ENCODE measurements at places on chromosomes 1 and 21. TPM values are rescaled to one million over a fixed set of nuclear protein-coding genes. Genes with fewer than 3 reads are reported as not detected.

The DNASE2B gene
- polyA plus RNA-seq = 0.27 TPM

GRCh38 chr1:161138431-161138830, 6.0 kb upstream of the DEDD start:
- DNase-seq = no peak

DNA sequence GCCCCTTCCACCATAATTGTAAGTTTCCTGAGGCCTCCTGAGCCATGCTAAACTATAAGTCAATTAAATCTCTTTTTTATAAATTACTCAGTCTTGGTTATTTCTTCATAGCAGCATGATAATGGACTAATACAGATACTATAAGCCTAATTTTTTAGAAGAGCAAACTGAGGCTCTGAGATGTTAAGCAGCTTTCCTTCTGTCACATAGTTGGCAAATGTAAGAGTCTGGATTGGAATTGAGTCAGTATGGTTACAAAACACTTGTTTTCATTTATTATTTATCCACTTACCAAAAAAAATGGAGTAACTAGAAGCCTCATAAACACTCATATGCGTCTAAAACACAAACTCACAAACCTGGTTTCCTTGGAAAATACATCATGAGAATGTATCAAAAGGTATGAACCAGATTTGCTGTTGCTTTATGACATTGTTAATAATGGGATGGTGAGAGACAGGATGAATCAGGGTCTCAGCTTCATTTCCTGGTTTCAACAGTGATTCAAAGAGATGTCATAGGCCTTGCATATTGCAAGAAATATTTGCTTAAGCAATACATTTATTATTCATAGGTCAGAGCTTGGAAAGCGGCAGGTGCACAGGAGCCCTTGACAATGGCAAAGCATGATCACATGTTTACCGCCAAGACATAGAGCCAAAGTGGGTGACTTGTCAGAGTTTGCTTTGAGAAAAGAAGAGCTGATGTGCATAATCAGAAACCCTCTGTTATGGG, 221.5 kb downstream of the GRIK1 start:
- no peak for DNase-seq

GRCh38 chr1:36125129-36125991, at the start of gene COL8A2:
TSS of gene COL8A2 (minus strand) at chr1:36125222. CDS start at chr1:36100242, 24,980 bp downstream.
- DNase-seq = peak; percentile 57

DNA sequence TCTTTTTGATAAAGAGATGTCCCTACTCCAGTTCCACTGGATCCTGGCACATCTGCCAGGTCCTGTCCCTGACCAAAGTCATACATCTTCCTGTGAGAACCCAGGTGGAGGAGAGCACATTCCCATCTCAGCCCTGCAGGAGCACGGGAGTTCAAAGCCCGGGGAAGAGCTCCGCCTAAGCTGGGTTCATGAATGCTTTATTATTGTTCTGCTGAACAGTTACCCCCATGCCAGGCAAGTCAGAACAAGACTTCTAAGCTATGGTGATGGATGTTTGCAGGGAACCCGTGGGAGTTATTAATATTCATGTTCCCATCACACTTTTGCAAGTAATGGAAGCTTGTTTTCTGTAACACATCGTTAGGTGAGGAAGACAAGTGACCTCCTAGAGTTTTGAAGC, 62.9 kb downstream of the SEC16B start:
- DNase-seq = no peak

The HLX gene
- 14.9 TPM for polyA plus RNA-seq

The USP16 gene
- 49.4 TPM for polyA plus RNA-seq

The PRDM16 gene
- 0.86 TPM for polyA plus RNA-seq

The YIPF1 gene
- 16.0 TPM for polyA plus RNA-seq

GRCh38 chr1:207417076-207417475, 37.1 kb upstream of the CR2 start:
- no peak for DNase-seq

The SPRR4 gene
- not detected for polyA plus RNA-seq

GRCh38 chr1:214923278-214923915, 159.1 kb upstream of the KCNK2 start:
- no peak for DNase-seq

GRCh38 chr1:182283746-182284544, 107.6 kb downstream of the GLUL start:
- DNase-seq = no peak

The PLXNA2 gene
- polyA plus RNA-seq = 37.7 TPM

DNA sequence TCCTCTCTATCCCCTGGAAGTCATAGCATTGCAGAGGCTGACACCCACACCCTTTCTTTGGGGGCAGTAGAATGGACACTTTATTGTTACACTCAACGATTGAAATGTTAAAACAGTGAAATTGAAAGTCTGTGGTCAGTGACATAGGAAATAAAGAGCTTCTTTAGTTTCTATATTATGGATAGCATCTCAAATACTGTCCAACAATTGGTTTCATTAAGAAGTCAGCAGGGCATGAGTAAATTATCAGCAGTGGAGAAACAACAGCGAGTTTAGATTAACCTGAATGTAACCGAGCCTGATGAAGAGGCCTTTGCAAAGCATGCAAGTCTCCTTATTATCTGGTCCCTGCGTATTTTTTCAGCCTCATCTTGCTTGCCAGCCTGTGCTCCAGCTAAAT, 350.7 kb downstream of the NTNG1 start:
- no peak for DNase-seq

DNA sequence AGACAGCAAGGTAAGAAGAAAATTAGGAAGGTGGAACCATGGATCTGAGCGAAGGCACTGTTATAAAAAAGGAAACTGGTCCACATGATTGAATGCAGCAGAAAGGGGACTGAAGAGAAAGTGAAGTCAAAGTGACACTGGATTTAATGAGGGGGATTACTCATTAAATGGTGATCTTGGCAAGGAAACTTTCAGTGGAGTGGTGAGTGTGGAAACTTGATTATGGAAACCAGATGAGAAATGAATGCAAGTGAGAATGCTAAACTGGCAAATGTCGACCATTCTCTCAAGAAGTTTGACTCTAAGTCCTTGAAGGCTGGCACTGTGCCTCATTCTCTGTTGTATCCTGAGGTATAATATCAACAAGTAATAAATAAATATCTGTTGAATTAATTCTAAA, 23.3 kb downstream of the COLGALT2 start:
- DNase-seq = no peak

The SAMSN1 gene
- polyA plus RNA-seq = 2.7 TPM

DNA sequence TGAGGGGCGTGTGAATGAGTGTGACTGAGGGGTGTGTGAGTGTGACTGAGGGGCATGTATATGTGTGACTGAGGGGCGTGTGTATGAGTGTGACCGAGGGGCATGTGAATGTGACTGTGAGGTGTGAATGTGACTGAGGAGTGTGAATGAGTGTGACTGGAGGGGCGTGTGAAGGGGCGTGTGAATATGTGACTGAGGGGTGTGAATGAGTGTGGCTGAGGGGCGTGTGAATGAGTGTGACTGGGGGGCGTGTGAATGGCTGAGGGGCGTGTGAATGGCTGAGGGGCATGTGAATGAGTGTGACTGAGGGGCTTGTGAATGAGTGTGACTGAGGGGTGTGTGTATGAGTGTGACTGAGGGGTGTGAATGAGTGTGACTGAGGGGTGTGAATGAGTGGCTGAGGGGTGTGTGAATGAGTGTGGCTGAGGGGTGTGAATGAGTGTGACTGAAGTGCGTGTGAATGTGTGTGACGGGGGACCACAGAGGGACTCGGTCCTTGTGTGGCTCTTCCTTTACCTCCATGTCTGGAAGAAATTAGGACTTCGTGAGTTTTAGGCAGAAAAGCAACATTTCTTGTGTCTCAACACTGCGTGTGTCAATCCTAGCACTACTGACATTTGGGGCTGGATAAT, 105.8 kb downstream of the GLIS1 start:
- no peak for DNase-seq

The ADAMTS5 gene
- polyA plus RNA-seq = 24.1 TPM

GRCh38 chr1:35808450-35809113, 766 bp downstream of the AGO4 start:
- peak; percentile 25 for DNase-seq

DNA sequence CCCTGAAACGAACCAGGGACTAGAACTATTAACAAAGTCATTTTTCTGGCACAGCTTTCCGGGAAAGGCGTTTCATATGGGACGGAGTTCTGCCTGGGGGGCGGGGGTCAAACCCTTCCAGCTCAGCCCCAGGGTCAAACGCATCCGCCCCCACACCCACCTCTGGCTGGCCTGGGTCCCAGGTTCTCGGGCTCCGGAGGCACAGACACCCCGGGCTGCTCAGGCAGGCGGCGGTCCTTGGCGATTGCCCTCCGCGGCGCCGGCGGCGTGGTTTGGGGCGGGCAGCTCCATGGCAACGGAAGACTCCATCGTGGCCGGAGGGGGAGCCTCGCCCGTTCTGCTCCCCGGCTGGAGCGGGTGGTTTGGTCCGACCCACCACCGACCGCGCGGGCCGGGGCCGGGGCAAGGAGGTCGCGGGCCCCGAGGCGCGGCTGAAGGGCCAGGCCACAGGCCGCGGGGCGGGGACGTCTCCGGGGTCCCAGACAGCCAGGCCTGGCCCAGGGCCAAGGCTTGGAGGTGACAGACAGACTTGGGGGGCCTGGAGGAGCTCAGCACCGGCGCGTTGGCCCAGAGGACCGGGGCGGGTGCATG, at the start of gene CFAP74:
TSS of gene CFAP74 (minus strand) at position 246 of the 591 bp plus-strand sequence. CDS start 12,830 bp downstream, outside the sequence.
- peak; percentile 18 for DNase-seq

- no peak for DNase-seq
Observed at GRCh38 chr1:152111515-152111968, 3.7 kb downstream of the TCHH start.

DNA sequence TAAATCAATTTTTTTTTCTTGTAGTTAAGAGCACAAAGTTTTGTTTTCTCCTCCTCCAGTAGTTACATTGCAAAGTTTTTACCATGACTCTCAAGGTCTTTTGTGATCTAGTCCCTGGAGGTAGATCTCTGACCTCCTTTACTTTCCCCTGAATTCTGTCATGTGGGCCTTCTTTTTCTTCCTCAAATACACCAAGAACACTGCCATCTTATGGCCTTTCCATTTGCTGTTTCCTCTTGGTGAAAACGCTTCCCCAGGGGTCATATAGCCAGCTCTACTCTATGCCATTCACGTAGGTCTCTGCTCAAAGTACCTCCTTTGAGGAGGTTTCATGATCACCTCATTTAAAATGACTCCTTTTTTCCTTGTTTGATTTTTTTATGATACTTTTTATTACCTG, 2.7 kb downstream of the DDX20 start:
- no peak for DNase-seq

GRCh38 chr1:23188434-23188884, 19.8 kb upstream of the LUZP1 start:
- no peak for DNase-seq

Data from muscle of arm (tissue), 14 donors.